CD4-positive, alpha-beta T cell (primary cell): ENCODE measurements at places on chromosomes 2 and 18.

DNA sequence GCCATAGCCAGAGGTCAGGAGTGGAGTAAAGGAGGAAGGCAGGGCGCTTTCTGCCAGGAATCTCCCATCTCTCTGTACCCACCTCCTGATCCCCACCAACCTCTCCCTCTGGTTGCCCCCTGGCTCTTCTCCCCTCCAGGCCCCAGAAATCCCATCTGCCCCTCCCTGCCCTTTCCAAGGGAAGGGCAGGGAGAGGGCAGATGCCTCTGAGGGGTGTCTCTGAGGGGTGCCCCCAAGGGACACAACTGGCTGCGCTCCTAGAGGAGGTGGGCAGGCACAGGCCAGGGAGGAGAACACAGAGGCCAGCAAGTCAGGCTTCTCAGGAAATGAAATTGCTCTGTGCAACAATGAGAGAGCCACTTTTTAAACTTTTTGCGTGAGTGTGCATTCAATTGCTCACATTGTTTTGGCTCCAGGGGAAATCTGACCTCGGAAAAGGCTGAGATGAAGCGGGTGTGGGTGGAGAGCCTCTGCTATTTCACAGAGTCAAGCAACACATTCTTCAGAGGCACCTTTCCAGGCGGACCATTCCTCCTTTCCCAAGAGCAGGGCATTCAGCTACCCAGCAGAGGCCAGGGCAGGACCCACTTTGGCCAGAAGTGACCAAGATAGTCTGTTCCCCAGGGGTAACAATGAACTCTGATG is 125.5 kb downstream of the SMAD7 start:
- no peak for DNase-seq

DNA sequence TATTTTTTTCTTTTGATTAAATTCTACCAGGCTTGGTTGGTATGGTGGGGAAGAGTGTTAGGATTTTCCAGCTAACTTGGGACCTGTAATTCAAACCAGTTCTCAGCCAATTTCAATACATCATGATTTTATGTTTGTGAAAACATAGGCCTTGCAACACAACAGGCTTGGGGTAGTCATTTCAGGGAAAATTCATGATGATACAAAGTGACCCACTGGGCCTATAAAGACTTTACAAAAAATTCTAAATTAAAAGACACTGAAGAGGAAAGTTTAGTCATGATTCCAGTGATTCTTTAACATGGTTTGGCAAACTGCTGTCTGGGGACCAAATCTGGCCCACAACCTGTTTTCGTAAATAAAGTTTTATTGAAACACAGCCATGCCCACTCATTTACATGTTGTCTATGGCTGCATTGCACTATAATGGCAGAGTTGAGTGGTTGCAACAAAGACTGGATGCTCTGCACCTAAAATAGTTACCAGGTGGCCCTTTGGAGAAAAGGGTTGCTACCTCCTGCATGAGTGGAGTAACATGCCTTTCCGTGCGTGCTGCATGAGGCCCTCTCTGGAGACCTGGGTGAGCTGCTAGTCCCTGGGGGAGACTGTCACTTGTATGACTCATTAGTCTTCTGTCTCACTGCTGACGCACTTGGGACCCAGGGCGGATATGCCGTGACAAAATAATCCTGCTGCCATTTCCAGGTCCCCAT is 73.6 kb downstream of the NPAS2 start:
- no peak for DNase-seq

- no peak for DNase-seq
Measured at GRCh38 chr2:173400760-173401159, 46.1 kb downstream of the CDCA7 start.

DNA sequence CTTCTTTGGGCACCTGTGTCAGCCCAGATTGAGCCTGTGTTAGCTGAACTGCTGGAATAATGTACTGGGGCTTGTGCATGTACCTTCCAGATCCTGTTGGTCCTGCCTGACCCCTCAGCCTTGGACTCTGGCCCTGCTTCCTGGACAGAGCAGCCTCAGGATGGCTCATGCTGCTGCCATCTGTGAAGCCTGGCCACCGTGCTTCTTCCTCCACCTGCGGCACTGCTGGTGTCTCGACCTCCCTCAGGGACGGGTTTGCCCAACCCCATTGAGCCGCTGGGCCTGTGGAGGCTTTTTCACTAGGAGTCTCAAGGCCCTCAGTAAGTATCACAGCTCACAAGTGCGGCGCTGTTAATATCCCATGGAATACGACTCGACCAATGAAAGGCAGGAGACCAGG is 342.7 kb downstream of the TGIF1 start:
- DNase-seq, result no peak

DNA sequence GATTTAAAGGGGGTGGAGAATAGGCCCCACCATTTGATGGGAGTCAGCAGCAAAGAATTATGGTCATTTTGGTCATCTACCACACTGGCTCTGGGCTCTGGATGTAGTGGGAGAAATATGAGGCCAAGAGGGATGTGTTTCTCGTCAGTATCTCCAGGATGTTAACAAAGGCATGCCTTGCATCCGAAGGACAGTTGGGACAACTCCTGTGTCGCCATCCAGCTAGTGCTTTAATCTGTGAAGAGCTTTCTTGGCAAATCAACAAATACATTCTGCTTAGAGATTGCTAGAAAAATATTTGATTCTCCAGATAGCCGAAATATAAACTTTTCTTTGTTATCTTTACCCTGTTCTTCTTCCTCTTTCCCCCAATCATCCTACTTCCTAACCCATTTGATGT is 287.1 kb upstream of the TNP1 start:
- DNase-seq, result no peak

DNA sequence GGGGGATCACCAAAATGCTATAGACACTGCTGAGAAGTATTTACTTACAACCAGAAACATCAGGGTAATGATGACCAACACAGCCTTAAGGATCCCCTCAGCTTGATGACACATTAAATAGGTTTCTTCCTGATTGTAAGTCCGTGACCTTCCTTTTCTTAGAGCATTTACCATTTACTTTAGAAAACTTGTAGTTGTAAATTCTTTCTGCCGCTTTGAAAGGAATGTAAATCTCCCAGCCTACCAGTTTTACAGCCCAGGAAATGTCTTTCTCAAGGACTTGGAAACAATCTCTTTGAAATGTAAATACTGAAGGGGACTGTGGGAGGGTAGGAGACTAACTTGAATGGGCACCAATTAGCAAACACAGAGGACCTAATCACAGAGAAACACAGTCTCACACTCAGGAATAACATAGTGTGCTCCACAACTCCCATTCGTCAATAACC is 278.6 kb downstream of the DSC3 start:
- no peak for DNase-seq

DNA sequence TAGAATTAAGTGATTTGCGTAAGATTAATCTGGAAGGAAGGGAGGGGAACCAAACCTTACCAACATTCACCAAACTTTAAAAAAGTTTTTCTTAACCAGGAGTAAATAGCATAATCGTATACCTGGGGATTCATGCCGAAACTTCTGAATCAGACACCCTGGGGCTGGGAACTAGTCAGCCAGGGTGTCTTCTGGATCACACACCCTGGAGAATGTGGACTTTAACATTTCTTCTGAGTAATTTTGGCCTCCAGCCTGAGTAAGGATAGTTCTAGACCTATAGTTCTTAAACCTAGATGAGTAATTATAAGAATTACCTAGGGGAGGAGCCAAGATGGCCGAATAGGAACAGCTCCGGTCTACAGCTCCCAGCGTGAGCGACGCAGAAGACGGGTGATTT is 44.1 kb upstream of the MEIS1 start:
- no peak for DNase-seq

- DNase-seq, result no peak
Measured at GRCh38 chr18:60193780-60194179, 178.8 kb downstream of the MC4R start.

DNA sequence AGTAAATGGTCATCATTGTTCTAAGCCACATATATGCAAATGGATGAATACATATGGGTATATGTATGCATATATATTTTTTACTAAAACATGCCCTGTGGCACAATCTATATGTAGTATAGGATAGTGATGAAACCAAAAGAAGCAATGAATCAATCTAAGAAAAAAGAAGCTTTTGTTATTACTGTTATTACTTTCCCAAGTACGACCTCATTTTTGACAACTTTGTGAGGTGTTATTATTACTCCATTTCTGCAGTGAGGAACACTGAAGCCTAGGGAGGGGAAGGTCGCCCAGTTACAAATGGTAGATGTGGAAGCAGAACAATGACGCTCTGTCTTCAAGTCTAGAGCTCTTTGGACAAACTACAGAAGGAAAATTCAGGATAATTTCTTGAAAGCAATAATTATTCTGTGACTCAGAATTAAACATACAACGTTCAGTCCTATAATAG is 38.3 kb downstream of the STAT4 start:
- DNase-seq, result no peak

DNA sequence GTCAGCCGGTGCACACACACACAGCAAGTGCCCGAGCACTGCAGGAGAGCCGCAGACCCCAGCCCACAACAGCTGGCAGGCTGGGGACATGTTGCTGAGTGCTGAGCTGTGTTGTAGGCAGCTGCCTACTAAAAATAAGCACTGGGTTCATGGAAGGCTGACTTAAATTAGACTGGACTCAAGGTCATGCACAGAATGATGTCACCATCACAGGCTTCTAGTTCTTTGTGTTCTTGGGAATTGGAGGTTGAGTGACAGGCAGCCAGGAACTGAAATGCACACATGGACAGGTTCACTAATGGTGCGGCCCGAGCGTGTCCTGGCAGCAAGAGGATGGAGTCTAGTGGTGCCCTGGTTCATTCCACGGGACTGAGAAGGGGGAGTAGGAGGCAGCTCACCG is 71.3 kb downstream of the VWA3B start:
- no peak for DNase-seq

GRCh38 chr2:230942920-230943896 is 18.2 kb upstream of the GPR55 start:
- DNase-seq, result no peak

DNA sequence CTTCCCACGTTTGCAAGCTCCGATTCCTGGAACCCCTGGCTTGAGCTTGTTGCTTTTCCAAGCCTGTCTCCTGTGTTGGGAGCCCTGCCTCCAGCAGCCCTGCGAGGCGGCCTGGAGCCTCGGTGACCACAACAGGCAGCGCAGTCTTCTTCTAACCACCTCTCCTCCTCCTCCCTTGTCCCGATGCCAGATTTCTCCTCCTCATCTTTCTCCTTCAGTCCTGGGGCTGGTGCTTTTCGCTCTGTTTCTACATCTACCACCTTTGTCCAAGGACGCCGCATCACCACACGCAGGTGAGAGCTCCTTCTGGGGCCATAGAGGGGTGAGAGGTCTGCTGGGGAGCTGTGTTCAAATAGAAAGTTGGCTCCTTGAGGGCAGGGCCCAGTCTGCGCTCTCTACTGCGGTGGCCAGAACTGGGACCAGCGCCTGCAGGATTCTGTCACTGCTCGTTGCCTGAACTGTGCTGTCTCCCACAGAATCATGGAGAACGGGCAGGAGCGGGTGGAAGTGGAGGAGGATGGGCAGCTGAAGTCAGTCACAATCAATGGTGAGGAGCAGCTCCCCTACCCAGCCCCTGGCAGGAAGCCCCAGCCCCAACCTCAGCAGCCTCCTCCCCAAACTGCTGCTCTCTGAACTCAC is 3.9 kb downstream of the DNAJB2 start:
- DNase-seq, result no peak

GRCh38 chr2:149039213-149039724 is 770 bp downstream of the LYPD6B start:
- DNase-seq, result no peak

GRCh38 chr2:165820296-165820695 is 26.2 kb upstream of the GALNT3 start:
- no peak for DNase-seq

GRCh38 chr2:223860809-223861738 is 23.7 kb upstream of the AP1S3 start:
- no peak for DNase-seq

DNA sequence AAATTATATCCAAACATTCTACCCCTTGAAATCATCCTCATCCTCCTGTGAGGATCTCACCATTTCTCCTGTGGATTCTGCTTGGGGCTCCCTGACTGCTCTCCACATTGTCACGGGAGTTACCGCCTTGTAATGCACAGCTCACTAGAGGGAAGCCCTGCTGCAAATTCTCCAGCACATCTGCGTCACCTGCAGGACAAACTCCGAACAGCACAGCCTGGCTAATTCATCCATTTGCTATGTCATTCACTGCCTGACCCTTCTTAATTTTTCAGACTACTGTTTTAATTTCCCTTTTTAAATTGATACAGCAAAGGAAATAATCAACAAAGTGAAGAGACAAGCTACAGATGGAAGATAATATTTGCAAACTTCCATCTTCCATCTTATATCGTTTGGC is 627.4 kb downstream of the FBXO15 start:
- DNase-seq, result no peak

DNA sequence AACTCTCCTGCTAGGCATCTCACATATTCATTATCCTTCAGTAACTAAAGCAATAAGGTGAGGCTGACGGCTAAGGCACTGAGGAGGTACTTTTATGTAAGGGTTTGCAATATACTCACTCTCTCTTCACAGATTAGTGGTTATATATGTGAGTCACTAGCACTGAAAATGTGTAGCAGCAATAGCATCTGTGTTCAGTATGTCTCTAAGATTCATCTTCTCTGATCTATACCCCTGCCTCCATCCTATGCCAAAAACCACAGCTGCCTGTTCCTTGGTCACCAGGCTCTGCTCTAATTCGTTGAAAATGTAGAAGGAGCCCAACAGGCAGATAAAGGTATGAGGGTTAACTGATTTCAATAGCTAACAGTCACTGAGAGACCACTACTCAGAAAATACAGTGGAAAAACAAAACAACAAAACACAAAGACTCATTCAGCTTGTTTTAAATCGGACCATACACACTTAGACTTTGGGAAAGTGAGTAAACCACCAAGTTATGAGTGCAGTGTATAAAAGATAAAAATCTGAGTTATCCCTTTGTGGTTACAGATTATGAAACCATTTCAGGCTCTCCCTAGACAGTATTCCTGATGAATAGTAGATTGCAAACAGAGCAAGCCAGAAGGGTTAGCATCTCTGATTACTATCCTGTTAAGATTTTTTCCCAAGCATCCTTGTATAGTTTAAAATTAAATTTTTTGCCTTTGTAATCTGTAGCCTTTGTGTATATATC is 75.3 kb upstream of the CYP26B1 start:
- DNase-seq, result no peak
